Right renal pelvis (tissue), 4 donors: ENCODE measurements at places on chromosomes 13 and 19.

GRCh38 chr13:20303636-20304035, 71.5 kb upstream of the GJB6 start:
- no peak for DNase-seq

DNA sequence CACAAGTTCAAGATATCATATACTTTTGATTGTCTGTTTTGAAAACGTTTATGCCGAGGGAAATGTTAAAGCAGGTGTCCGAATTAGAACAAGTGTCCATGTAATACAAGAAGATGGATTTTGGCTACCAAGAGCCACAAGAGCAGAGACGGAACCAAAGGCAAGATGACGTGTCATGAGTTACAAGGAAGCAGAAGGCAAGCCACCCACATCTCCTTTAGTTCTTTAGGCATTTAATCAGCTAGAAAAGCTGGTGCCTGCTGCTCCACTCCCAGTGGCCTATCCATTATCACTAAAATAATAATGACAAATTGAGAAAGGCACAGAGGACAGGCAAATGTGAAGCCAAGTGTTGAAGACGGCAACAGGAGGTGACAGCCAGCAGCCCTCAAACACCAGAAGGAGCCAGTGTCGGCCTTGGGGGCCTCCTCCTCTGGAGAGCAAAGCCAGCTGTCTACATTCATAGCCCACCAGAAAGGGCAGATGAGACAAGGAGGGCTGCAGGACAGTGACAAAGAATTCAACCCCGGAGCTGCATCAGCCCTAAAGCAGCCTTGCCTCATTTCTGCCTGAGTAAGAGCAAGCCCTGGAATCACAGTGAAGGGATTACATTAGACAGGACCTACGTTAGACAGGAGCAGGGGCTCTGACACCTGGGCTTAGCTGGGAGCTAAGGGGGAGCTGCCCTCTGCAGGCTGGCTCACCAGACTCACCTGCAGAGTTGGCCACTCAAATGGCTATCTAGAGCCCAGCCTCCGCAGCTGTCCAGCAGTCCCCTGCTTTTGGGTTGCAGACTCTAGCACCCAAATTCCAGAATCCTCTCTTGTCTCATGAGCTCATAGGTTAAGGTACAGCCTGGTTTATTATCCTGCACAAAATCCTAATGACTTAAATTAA, 569.9 kb downstream of the UQCRFS1 start:
- DNase-seq, result no peak

- no peak for DNase-seq
Measured at GRCh38 chr13:107713314-107713713, 502.0 kb downstream of the LIG4 start.

DNA sequence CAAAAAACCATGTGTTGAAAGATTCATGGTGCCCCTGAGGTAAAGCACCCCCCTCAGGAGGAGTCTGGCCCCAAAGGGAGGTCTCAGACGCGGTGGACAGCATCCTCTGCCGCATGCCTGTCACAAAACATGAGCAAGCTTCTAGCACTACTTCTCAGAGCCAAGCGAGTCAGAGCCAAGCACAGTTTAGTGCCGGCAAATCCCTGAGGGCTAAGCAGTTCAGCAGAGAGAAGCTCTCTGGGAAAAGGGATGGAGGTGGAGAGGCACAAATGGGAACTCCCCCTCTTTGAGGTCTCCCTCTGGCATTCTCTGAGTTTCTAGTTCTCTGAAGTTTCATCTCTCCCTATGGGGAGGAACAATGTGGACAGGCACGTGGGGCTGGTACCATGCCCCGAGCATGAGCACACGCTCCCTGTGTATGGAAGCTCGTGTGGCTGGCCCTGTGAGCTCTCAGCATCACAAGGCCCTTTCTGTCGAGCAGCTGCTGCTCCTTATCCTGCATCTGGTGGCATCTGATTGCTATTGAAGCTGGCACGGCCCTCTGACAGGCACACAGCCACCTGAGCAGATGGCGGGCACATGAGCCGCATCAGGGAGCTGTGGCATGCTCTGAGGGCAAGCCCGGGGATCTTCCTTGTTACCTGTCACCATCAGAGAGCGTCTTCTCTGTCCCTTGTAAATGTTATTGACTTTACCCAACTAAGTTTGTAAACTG, 325.1 kb downstream of the SLC7A1 start:
- DNase-seq, result no peak

DNA sequence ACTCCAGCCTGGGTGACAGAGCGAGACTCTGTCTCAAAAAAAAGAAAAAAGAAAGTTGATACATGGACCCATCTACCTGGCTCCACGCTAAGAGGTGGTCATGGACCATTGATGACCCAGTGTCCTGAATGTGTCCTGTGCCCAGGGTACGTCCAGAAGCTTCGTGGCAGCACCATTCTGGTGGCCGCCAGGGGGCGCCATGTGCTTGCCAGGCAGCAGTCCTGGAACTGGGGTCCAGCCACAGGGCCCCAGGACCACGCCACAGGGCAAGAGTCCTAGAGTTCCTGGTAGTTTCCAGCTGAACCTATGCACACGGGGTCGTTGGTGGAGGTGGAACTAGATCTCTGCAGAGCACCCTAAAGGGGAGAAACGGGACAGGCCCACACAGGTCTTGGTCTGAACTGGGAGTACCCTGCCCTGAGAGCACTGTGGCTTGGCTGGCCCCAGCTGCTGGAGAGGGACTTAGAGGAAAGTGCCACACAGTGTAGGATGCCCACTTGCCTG, 19.9 kb upstream of the FBXO27 start:
- no peak for DNase-seq

DNA sequence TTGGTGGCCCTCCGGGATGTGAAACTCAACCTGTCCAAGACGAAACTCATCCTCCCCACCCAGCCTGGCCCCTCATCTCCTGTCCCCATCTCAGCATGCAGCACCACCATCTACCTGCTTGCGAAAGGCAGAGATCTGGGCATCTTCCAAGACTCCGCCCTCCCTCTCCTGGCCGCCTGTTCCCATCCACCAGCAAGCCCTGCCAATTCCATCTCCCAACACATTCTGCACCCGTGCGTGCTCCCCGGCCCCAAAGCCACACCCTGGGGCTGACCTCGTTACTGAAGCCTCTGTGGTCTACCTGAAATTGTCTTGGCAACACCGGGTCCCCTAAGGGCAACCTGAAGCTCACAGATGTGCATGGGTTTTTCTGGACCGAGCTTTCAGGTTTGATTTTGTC, 13.2 kb upstream of the CAMSAP3 start:
- no peak for DNase-seq

DNA sequence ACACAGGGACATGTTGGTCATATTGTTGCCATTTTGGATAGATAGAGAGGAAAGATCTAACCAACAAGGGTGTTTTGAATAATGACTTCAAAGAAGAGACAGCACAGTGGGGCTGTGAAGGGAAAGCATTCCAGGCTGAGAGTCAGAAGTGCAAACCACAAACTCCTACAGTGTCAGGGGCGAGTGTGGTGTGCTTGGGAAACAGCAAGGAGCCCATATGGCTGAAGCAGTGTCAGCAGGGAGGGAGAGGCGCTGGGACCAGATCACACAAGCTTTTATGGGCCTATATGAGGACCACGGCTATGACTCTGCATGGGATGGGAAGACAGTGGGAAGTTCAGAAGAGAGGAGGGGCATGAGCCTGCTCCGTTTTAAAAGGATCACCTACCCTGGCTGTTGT, 166.4 kb downstream of the MYO16 start:
- DNase-seq, result no peak

DNA sequence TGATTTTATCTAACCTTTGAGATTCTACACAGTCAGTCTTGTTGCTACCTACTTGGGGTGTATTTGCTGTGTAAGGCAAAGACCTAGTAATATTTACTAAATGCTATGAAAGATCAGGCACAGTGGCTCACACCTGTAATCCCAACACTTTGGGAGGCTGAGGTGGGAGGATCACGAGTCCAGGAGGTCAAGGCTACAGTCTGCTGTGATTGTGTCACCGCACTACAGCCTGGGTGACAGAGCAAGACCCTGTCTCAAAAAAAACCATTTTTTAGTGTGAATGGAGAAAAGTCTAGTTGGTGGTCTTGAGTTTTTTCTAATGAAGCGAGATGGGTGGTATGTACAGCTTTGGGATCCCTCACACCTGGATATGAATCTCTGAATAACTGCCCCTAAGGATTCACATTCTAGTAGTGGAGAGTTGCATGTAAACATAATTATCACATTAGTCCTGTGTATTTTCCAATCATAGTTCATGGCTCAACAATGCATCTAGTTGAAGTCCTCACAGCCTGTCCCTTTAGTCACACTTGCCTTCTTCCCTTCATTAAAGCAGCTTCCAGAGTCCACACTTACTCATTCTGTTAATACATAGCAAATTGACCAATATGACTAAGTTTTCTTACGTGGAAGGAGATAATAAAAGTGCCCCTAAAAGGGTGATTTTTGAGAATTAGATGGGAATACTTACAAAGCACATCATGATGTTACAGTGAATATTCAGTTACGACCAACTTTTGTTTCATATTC, 7.5 kb downstream of the RPL21 start:
- no peak for DNase-seq
